ENCODE measurements at places on chromosomes 2 and 18. TPM values are rescaled to one million over a fixed set of nuclear protein-coding genes. Genes with fewer than 3 reads are reported as not detected.

DNA sequence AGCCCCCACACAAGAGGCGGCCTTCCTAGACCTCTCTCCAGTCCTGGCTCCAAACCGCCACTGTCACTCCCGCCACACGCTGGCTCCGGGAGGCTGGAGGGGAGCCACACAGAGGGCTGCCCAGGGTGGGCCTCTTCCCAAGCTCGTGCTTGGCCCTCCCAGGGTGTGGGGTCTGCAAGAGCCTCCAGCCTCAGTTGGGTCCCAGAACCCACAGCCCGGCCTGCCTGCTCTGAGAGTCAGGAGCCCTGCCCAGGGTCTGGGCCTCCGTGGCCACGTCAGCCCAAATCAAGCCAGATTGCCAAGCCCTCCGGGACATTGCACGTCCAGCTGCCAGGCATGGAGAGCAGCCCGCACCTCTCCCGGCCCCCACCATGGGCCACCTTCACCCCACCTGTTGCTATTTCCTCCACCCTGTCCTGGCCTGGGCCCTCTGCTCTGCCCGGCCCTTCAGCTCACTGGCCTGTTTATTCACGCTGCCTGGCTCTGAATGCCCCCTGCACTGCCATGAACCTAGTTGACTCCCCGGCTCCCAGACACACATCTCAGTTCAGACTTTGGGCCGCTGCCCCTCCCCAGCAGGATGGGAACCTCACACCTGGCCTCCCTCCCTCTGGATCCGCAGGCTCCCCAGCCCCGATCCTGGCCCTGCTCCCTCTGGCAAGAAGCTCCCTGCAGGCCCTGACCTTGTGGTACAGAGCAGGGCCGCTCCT, 61.0 kb downstream of the BIN1 start:
- peaks cover 2% of the 10 kb centered on the region for H3K4me1 ChIP-seq
- no peaks in the 10 kb centered on the region for H3K27me3 ChIP-seq
- no peak overlapping the region for H3K4me3 ChIP-seq
- H3K36me3 ChIP-seq, result peaks cover 10% of the 10 kb centered on the region
- H3K27ac ChIP-seq, result no peak overlapping the region

The HOXD13 gene
- total RNA-seq, result not detected

The VWA3B gene
- total RNA-seq, result not detected

The TUBA4B gene
- not detected for total RNA-seq

DNA sequence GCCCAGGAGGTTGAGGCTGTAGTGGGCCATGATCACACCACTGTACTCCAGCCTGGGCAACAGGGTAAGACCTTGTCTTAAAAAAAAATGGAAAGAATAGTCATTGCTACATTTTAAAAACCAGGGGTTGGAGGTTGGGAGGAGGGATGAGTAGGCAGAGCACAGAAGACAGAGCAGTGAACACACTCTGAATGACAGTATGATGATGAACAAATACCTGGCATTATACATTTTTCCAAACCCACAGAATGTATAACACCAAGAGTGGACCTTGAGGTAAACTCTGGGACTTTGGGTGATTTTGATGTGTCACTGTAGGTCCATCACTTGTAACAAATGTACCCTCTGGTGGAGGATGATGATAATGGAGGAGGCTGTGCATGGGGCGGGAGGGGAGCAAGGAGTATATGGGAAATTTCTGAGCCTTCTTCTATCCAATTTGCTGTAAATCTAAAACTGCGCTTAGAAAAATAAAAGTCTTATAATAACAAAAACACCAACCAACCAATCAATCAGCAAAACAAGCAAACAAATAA, 111.4 kb upstream of the PGAP1 start:
- peak overlapping the region; percentile 4 for H3K27ac ChIP-seq
- H3K36me3 ChIP-seq, result peaks cover 73% of the 10 kb centered on the region
- peaks cover 18% of the 10 kb centered on the region for H3K4me1 ChIP-seq
- H3K27me3 ChIP-seq, result no peaks in the 10 kb centered on the region
- H3K4me3 ChIP-seq, result no peak overlapping the region

GRCh38 chr2:149743842-149744448, 156.4 kb upstream of the MMADHC start:
- H3K27ac ChIP-seq, result no peak overlapping the region
- H3K4me1 ChIP-seq, result no peaks in the 10 kb centered on the region
- no peaks in the 10 kb centered on the region for H3K27me3 ChIP-seq

DNA sequence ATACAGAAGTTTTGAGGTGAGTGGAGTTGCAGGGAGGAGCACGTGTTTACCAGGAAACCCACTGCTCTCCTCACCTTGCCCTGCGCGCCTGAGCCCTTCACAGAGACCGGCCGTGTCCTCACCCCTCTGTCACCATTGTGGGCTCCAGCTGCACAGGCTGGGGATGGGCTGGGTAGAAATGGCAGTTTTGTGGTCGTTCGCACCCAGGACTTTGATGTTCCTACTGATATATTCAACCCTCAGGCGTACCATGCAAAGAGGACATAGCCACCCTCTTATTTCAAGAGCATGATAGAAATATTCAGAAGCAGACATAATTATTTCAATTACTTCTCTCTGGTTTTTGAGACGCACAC, 78.2 kb downstream of the GBX2 start:
- DNase-seq, result no peak
- no peak overlapping the region for H3K27ac ChIP-seq
- H3K36me3 ChIP-seq, result no peaks in the 10 kb centered on the region
- H3K27me3 ChIP-seq, result no peaks in the 10 kb centered on the region
- H3K4me1 ChIP-seq, result no peaks in the 10 kb centered on the region

- H3K27me3 ChIP-seq, result no peaks in the 10 kb centered on the region
- no peak overlapping the region for H3K27ac ChIP-seq
- peaks cover 10% of the 10 kb centered on the region for H3K4me1 ChIP-seq
- H3K4me3 ChIP-seq, result no peak overlapping the region
- H3K36me3 ChIP-seq, result peaks cover 3% of the 10 kb centered on the region
- no peak for DNase-seq
Measured at GRCh38 chr2:189685540-189686229, 11.2 kb downstream of the ANKAR start.

GRCh38 chr2:180334514-180334913, 327.4 kb upstream of the CWC22 start:
- no peak overlapping the region for H3K4me3 ChIP-seq
- no peaks in the 10 kb centered on the region for H3K4me1 ChIP-seq
- no peak for DNase-seq
- H3K27ac ChIP-seq, result no peak overlapping the region
- no peaks in the 10 kb centered on the region for H3K36me3 ChIP-seq

DNA sequence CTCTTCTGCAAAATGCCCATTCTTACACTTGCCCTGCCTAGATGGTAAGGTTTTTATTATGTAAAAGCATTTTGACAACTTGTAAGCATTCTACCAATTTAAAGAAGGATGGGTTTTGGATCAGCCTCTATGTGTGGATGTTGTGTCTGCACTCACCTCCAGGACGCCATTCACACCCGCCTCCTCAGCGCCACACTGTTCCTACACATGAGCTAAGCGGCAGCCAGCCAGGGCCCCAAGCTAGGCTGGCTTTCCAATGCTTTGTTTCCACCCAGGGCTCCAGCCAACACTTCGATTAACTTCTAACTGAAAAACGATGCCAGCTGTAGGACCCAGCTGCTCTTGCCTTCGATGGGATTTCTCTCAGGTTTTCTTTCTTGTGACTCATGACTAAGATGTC, 73.3 kb upstream of the FZD7 start:
- peaks cover 8% of the 10 kb centered on the region for H3K27me3 ChIP-seq
- no peak overlapping the region for H3K27ac ChIP-seq
- H3K4me1 ChIP-seq, result no peaks in the 10 kb centered on the region

The AGFG1 gene
- 221 TPM for total RNA-seq

The ATP8B1 gene
- not detected for total RNA-seq

The CRYGD gene
- not detected for total RNA-seq

The CD28 gene
- 130 TPM for total RNA-seq

- H3K4me3 ChIP-seq, result no peak overlapping the region
- H3K36me3 ChIP-seq, result no peaks in the 10 kb centered on the region
- DNase-seq, result no peak
Measured at GRCh38 chr2:64482765-64483504, 29.0 kb downstream of the LGALSL start.

GRCh38 chr2:187134306-187134705, 285.3 kb upstream of the ZSWIM2 start:
- no peaks in the 10 kb centered on the region for H3K27me3 ChIP-seq
- H3K4me1 ChIP-seq, result no peaks in the 10 kb centered on the region
- H3K36me3 ChIP-seq, result no peaks in the 10 kb centered on the region
- no peak overlapping the region for H3K27ac ChIP-seq
- no peak overlapping the region for H3K4me3 ChIP-seq
- no peak for DNase-seq

The TUBB8B gene
- not detected for total RNA-seq

DNA sequence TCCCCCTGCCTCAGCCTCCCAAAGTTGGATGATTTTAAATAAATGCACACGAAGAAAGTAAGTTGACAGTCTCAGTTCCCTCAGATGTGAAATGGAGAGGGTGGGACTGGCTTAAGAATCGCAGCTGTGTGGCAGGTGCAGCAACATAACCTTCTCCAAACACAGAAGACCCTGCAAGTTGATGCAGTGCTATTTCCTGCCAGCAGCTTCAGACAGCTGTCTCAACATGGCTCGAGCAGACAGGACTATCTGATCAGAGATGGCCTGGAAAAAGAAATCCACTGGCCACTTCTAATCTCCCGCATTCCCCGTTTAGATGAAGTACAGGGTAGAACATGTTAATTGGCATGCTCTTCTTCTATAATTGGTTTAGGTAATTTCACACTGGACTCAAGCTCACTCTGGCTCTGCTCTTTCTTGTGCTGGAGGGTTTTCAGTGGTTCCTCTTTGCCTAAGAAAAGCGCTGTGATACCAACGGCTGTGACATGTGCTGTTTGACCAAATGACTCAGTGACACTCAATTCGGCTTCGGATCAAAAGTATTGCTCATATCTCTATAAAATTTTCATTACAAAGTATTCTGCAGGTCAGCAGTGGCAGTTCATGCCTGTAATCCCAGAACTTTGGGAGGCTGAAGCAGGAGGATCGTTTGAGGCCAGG, 40.2 kb downstream of the MYOM1 start:
- H3K27ac ChIP-seq, result no peak overlapping the region
- H3K4me3 ChIP-seq, result no peak overlapping the region
- no peaks in the 10 kb centered on the region for H3K4me1 ChIP-seq
- H3K36me3 ChIP-seq, result no peaks in the 10 kb centered on the region
- peak; percentile 54 for DNase-seq

The UCN gene
- total RNA-seq, result 1.9 TPM

The CCDC93 gene
- 34.4 TPM for total RNA-seq

DNA sequence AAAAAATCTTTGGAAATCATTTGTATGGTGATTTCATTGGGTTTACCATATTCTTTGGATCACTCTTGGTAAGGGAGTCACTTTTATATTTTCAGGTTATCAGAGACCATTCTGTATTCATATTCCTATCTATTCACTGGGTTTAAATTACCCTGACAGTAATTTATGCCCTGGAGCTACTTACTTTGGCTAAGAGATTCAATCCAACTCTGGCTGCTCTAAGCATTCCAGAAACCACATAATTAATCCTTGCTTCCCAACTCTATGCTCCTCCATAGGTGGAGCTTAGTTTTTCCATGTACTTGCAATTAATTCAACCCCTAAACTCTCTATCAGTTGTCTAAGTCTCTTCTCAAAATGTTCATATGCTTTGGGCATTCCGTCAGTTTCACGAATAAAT, 336.3 kb downstream of the AGPS start:
- H3K36me3 ChIP-seq, result no peaks in the 10 kb centered on the region
- no peak for DNase-seq
- H3K4me3 ChIP-seq, result no peak overlapping the region

DNA sequence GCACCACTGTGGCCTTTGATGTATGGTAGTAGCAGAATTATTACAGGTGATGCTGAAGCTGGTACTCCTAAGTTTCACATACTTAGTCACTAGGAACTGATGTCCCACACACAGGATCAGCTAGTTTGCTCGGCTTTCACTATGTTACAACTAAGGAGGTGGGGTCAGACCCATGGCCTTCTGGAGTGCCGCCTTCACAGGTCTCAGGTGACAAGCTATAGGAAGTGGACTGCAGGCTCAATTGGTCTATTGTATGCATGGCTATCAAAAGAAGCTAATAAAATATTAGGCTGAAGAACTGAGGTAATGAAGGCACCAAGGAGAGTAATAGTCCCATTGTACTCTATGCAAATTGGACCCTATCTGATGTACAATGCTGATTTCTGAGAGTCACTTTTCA, 170.6 kb downstream of the DLGAP1 start:
- DNase-seq, result no peak
- no peaks in the 10 kb centered on the region for H3K27me3 ChIP-seq
- no peak overlapping the region for H3K27ac ChIP-seq
- H3K4me1 ChIP-seq, result no peaks in the 10 kb centered on the region

DNA sequence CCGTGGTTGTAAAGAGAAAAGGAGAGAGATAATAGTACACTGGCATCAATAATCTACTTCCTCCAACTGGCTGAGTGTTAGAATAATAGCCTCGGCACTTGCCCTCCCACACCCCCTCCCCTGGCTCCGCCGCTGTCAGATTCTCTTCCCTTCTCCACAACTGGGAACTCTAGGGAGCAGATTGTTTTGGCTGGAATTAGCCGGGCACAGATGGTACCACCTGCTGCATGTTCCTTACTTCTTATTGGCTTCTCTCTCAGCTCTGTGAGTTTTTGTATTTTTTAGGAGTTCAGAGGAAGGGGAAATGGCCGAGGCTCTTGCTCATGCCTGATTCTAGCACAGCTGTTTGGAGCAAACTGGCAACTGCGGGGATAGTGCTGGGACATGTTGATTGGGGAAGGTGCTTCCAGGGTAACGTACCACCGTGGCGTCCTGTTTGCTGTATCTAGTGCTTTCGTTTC, 140.0 kb downstream of the ZEB2 start:
- H3K4me1 ChIP-seq, result peaks cover 28% of the 10 kb centered on the region
- H3K27ac ChIP-seq, result no peak overlapping the region
- H3K27me3 ChIP-seq, result peaks cover 5% of the 10 kb centered on the region
- DNase-seq, result no peak

The EHBP1 gene
- 23.9 TPM for total RNA-seq

The NOTO gene
- total RNA-seq, result not detected

DNA sequence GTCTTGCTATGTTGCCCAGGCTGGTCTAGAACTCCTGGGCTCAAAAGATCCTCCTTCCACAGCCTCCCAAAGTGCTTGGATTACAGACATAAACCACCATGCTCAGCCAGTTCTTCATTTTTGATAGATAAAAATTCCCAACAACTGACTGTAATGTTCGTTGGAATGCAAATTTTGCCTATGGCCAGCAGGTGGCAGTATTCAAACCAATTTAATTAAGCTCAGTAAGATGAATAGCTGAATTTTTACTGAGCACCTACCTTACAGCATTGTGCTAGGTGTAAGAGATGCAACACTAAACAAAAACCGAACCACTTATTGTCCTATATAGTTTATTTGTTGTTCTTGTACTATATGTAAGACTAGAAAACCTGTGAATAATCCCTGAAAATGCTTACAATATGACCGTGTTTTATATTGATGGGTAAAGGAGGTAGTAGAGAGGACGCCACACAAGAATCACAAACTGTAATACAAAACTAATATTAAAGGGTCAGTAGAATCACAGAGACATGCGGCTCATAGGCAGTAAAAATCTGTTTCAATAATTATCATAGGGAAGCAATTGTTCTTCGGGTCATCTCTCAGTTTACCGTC, 8.2 kb upstream of the TMEM182 start:
- H3K4me3 ChIP-seq, result no peak overlapping the region
- no peak overlapping the region for H3K27ac ChIP-seq
- H3K4me1 ChIP-seq, result no peaks in the 10 kb centered on the region
- peaks cover 4% of the 10 kb centered on the region for H3K27me3 ChIP-seq
- DNase-seq, result peak; percentile 75
- no peaks in the 10 kb centered on the region for H3K36me3 ChIP-seq

The FER1L5 gene
- total RNA-seq, result not detected

The CLEC4F gene
- not detected for total RNA-seq

GRCh38 chr2:175874291-175874690, 127.8 kb downstream of the LNPK start:
- H3K36me3 ChIP-seq, result no peaks in the 10 kb centered on the region
- DNase-seq, result no peak
- H3K4me3 ChIP-seq, result no peak overlapping the region
- no peaks in the 10 kb centered on the region for H3K4me1 ChIP-seq
- H3K27me3 ChIP-seq, result peaks cover 6% of the 10 kb centered on the region
- no peak overlapping the region for H3K27ac ChIP-seq

Measured in activated CD4-positive, alpha-beta T cell treated with anti-CD3 and anti-CD28 coated beads, Interleukin-2, amount 10 ng/mL, durations not matched to agents 24 days and 14 days (primary cell).